ENCODE measurements at places on chromosomes 7 and 10.

DNA sequence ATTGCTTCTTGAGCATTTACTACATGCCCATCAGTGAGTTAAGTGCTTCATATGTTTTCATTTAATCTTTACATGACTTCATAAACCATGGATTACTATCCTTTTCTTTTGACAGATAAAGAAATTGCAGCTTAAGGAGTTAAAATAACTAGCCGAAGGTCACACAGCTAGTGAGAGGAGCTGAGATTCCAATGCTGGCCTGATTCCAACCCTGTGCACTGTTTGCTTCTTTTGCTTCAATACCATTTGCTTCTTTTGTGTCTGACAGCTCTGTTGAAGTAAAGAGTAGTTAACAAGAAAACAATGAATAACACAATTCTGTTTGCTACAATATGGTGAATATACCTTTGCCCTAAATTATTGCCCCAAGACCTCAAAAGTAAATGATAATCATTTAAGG is 132.4 kb downstream of the GRM3 start:
- no peak for DNase-seq

DNA sequence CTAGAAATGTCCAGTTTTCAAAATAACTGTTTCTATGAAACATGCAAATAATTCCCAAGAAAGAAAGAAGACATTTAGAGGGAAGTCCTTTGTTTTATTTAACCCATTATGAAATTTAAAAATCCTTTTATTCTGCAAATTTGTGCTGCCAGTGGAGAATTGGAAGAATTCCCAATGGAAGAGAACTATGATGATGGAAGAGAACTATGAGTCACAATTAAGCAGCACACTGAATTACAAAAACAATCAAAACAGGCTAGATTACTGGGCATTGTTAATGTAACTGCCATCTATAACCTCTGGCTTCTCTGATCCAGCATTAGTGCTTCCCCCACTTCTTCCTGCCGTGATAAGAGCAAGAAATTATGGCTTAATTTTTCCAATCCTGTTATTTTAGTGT is 126.2 kb upstream of the FEZF1 start:
- no peak for DNase-seq

DNA sequence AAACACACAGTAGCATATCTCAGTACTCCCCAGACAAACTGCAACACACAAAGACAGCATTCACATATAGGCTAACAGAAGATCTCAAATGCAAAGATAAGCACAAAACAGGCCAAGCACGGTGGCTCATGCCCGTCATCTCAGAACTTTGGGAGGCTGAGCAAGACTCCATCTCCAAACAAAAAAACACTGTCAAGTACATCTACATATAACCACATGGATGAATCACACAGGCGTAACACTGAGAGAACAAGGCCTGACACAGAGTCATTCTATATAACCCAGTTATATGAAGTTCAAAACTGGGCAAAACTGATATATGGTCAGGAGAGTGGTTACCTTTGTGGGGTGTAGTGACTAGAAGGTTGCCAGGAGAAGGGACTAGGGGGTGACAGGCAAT is 506.4 kb downstream of the KCNMA1 start:
- DNase-seq = no peak

- no peak for DNase-seq
These were observed 397.2 kb downstream of the TCERG1L start for GRCh38 chr10:130914367-130914766.

DNA sequence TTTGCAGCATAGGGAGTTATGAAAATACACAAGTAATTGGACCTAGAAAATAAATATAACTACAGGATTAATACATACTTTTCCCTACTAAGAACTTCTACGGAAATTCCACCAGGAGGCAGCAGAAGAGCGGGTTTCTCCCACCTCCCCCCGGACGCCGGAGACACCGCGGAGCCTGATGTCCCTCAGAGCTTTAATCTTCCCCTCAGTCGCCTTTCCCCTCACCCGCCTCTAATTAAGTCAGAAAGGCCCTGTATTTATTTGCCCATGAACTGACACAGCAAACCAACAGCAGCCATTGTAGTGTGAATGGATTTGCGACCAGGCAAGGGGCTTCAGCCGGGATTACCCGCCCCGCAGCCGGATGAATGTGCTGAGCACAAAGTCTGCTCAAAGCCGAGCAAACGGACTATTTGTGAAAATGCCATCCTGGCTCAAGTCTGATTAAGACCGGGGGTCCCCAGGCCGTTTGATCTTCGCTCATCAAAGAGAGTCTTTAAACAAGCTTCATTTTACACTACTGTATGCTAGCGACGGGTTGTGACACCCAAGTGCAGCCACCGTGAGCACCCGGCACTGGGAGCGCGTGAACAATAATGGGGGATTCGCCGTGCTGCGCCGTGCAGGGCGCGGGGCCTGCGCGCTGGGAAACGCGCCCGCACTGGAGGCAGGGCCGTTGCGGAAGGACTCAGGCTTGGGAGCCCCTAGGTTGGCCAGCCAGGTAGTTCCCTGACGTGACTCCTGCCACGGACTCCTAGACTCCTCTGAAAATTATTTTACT is 5.6 kb upstream of the DKK1 start:
- no peak for DNase-seq

- DNase-seq = no peak
These were observed 43.5 kb downstream of the VWA2 start for GRCh38 chr10:114282526-114282925.

DNA sequence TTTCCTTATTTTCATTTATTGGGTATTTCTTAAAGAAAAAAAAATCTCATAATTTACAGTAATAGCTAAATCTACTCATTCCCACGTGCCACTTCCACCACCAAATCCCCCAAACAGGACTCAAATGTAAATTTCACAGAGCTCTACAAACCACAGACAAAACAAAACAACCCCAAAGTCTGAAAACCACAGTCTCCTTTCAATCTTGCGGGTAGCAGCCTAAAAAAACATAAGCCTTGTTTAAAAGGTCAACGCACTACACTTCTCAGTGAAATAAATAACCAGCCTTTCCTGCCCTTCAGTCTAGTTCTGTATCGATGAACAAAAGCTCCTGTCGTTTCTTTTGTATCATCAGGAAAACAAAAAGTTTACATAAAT is 121.8 kb upstream of the AFAP1L2 start:
- no peak for DNase-seq

- DNase-seq = no peak
These were observed 4.3 kb upstream of the PCBD1 start for GRCh38 chr10:70892631-70893030.

DNA sequence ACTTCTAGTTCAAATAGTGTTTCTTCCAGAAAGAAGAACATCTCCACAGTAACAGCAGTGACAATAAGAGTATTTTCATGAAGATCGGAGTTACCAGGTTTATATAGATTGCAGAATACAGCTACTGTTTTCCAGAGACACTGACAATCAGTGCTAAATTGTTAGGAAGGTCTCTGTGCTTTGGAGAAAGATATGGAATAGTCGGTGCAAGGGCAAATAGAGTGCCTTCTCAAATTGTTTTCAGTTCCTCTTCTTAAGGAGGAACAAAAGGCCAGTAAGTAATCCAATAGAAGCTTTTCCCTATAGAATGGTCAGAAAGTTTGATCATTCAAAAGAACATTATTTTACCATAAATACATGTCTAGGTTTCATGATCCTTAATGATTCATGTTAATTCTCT is 2.6 kb upstream of the KIAA1217 start:
- no peak for DNase-seq

- DNase-seq = no peak
These were observed 1.7 kb downstream of the RHOBTB1 start for GRCh38 chr10:60942134-60942787.

DNA sequence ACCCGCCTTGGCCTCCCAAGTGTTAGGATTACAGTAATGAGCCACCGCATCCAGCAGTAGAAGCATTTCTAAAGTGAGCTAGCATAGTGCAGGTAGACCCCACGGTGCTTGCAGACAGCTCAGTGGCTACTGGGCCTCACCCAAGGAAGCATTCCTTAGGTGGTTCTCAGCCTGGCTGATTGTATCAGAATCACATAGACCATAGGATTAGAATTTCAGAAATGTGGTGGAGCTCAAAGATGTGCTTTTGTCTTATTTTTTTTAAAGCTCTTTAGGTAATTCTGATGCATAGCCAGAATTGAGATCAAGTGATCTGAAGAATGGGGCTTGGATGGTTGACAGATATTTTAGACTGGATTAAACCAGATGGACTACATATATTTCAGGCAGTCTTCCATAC is 10.9 kb downstream of the ANLN start:
- DNase-seq = no peak

DNA sequence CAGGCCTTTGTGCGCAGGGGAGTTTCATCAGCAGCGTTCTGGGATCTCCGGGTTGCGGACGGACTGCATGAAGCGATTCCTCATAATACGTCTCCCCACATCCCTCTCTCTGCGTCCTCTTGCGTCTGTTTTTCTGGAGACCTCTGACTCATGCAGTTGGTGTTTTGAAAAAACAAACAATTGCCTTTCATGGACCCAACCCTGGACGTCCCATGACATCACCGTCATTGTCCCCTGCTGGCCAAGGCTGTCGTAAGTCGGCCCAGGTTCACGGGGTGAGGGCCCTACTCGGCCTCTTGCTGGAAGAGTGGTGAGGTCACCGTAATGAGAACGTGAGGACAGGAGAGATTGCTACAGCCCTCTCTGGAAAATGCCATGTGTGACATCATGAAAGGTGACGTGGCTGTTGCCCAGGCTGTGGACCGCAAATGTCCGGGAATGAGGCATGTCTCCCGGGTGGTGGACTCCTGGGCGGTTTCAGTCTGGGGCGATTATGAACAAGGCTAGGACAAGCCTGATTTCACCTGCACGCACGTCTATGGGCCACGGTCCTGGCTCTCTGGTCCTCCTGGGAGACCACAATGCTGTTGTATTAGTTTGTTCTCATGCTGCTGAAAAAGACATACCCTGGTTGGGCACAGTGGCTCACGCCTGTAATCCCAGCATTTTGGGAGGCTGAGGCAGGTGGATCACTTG is 9.8 kb upstream of the MAFK start:
- no peak for DNase-seq

GRCh38 chr10:100889546-100889945 is 23.2 kb upstream of the SLF2 start:
- no peak for DNase-seq

- no peak for DNase-seq
These were observed 61.6 kb downstream of the SORBS1 start for GRCh38 chr10:95499482-95499989.

DNA sequence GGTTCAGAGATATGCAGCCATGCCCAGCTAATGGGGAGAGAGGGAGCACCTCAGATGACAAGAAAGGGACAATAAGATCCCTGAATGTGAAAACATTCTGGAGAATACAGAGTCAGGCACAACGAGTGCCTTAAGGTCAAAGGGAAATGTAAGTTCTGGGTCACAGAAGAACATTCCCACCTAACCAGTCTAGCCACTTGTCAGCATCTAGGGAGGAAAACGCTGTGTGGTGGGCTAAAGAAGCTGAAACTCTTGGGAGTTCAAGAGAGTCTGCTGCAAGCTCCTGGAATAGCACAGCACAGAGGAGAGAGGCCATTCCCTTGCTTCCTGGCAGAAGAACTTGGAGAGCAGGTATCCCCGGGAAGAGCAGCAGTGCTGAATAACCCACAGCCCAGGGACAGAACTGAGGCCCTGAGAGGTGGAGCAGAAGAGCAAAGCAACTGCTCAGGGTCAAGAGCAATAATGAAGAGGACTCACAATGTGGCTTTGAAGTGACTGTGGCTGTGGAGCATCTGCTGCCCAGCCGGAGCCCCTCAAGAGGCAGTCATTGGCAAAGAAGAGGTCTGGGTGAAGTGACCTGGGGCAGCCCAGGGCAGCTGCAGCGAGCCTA is 182.3 kb downstream of the NPSR1 start:
- no peak for DNase-seq

DNA sequence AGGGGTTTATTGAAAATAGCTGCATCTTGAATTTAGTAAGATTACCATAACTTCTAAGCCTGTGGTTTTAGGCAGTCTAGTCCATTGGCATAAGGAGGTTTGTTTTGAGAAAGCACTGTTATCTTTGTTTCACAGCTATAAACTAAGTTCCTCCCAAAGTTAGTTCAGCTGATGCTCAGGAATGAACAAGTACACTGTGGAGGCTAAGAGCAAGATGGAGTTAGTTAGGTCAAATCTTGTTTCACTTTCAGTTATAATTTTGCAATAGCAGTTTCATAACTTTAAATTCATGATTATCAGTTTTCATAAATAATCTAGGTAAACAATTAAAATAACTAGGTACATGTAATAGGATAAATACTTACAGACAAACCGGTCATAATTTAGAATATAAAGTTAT is 15.4 kb downstream of the SEC61G start:
- no peak for DNase-seq

DNA sequence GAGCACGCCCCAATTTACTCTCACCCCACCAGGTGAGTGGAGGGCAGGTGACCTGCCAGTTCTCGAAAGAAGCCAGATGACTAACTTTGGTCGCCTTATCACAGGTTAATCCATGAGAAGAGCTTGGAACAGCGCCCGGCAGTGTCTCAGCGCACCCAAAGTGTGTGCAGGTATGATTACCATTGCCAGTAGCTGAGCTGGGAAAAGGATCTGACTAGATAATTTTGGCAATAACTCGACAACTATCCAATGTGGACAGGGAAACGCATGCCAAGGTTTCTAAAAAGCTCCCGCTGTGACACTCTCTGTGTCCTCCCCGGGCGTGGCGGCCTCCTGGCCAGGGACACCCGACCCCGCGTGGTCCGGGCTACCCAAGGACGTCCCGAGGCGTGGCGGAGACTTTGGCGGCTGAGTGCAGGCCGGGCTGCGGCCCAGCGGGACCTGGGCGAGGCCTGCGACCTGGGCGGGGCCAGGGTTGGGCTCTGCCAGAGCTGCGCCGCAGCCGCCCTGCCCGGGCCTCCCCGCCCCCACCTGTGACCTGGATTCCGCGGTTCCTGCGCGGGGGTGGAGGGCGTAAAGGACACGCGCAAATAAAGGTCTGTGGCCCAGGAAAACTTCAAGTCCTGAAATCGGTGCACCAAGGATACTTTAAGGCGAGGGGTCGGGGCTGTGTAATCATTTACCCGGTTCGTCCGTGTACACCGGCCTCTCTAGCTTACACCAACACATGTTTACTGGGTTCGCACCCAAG is 13.7 kb upstream of the WAPL start:
- DNase-seq = no peak

GRCh38 chr10:86727470-86727869 is 28.9 kb upstream of the BMPR1A start:
- DNase-seq = no peak

GRCh38 chr7:27808626-27809025 is 68.7 kb downstream of the TAX1BP1 start:
- no peak for DNase-seq

GRCh38 chr10:87660484-87661133 is 931 bp downstream of the PAPSS2 start:
- no peak for DNase-seq

GRCh38 chr7:98805956-98806838 is 63.6 kb downstream of the TMEM130 start:
- no peak for DNase-seq

DNA sequence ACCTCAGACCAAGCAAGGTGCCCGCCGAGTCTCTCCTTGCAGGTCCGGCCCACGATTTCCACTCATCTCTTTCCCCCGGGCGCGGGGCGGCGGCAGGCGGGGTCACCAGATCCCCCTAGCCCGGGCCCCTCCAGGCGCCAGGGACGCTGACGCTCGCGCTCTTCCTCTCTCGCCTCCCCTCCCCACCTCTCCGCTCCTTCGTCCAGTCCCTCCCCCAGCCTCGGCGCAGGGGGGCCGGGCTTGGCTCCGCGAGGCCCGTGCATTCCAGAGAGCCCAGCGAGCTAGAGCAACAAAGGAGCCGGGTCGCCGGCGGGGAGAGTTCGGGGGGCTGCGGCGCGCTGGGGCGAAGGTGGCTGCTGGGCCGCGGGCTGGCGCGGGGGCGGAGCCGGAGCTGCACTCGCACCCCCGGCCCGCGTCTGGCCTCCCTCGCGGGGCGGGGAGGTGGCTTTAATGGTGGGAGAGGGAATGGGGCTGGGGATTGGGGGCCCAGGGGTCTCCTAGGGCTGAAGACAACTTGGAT is at the start of gene SMO:
TSS of gene SMO (plus strand) at position 262 of the 520 bp plus-strand sequence. CDS start 519 bp downstream, outside the sequence.
- DNase-seq = no peak
